SK-MEL-5 (cell line): ENCODE measurements at places on chromosomes 7 and 10. TPM values are rescaled to one million over a fixed set of nuclear protein-coding genes. Genes with fewer than 3 reads are reported as not detected.

GCK gene
- not detected in 2 replicates for total RNA-seq

ZC3HAV1 gene
- 40.6 and 40.8 TPM in 2 replicates for total RNA-seq

ADARB2 gene
- total RNA-seq, result 0.56 and 0.90 TPM in 2 replicates

SMNDC1 gene
- total RNA-seq, result 6.6 and 8.0 TPM in 2 replicates

TMEM273 gene
- total RNA-seq, result not detected in 2 replicates

NACAD gene
- total RNA-seq, result 0.05 and 0.16 TPM in 2 replicates
